ENCODE measurements at places on chromosomes 11 and 22.

GRCh38 chr11:6682591-6682935, 577 bp downstream of the MRPL17 start:
- no peak for DNase-seq

DNA sequence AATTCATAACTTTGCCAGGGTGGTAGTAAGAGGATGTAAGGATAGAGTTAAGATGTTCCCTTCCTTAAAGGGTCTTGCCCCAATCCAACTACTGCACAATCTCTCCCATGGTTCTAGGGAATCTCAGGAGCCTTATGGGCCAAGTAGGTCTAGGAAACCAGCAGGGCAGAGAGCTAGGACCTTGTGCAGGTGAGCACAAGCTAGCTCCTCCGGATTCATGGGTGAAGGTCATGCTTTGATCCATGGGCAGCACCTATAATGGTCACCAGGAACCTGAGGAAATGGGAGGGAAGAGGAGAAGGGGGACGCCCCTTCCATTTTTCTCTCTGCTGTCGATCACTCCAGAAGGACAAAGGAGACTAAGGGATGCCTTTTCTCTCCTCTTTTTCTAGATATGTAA, 16.8 kb downstream of the KCNJ11 start:
- no peak for DNase-seq

DNA sequence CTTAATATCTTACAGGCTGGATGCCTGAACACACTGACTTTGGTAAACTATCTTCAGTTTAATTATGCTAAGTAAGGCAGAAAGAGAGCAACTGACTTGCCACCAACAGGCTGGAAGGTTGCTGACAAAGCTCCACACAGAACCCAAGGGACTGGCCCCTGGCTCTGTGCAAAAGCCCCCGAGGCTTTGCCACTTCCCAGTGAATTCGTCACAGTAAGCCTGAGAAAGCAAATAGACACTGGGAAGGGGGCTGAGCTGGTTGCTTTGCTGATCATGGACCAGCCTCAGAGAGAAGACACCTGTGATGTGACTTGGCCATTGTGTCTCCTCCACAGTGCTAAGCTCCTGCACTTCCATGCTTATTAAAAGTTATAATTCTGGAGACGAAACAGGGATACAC, 91.7 kb downstream of the BLID start:
- no peak for DNase-seq

DNA sequence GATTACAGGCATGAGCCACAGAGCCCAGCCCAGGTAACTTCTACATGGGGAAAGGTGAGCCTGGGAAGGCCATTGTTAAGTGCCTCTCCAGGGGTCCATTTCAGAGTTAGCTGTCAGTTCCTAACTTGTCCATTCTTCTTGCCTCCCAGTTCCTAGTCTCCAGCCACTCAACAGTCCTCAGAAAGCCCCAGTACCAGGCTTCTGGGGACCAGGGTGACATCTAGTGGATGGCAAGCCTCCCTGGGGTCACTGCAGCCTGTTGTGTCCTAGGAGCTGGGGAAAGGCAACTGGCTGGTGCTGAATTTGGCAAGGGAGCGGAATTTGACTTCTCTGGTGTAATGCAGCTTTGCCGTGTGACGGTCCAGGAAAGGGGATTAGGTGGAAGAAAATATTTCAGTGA, 2.1 kb downstream of the LGALS12 start:
- DNase-seq, result no peak

GRCh38 chr22:49825436-49825835, 2.2 kb downstream of the BRD1 start:
- no peak for DNase-seq

- no peak for DNase-seq
Observed at GRCh38 chr11:76830639-76831327, 29.9 kb upstream of the ACER3 start.

- no peak for DNase-seq
Observed at GRCh38 chr11:13310443-13310842, 32.9 kb downstream of the BMAL1 start.

- no peak for DNase-seq
Observed at GRCh38 chr22:45310977-45311531, 1.3 kb downstream of the FAM118A start.

- no peak for DNase-seq
Observed at GRCh38 chr11:108241330-108242037, 18.6 kb downstream of the ATM start.

All from NCI-H510A (cell line).